NCI-H748 treated with DMSO at 0.1 percent for 48 hours (cell line): ENCODE measurements at places on chromosomes 4 and X.

DNA sequence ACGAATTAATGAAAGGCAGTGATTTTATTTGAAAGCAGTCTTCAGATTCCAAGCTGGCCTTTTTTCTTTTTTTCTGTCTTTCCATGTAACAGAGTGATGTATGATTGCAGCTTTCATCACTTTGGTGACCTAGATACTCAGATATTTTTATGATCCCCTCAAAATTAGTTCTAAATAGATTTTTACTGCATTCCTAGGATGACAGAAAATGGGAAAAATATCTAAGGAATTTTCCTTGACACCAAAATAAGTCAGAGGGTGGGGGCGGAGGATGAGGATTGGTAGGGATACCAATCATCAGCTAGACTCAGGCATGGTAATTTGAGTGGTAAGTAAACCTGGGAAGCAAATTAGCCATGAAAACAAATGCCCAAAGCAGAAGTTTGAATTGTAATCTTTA lies 11.9 kb upstream of the HMGB2 start:
- no peak for DNase-seq

GRCh38 chr4:73053974-73054480 lies 15.5 kb downstream of the COX18 start:
- no peak for DNase-seq

DNA sequence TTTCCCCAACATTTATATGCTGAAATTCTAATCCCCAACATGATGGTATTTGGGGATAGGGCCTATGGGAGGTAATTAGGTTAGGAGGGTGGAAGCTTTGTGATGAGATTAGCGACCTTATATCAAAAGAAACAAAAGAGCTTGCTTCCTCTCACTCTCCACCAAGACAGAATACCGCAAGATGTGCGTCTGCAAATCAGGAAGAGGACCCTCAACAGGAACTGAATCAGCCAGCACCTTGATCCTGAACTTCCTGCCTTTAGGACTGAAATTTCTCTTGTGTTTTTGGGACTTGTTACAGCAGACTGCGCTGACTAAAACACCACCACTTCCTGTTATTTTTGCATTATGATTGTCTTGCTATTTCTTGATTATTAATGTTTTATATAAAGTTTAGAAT lies 1889.4 kb downstream of the C4orf33 start:
- DNase-seq: no peak

GRCh38 chrX:124736553-124737270 lies 390.3 kb downstream of the SH2D1A start:
- DNase-seq: peak; percentile 70

GRCh38 chrX:132623942-132624341 lies 135.1 kb upstream of the MBNL3 start:
- no peak for DNase-seq

DNA sequence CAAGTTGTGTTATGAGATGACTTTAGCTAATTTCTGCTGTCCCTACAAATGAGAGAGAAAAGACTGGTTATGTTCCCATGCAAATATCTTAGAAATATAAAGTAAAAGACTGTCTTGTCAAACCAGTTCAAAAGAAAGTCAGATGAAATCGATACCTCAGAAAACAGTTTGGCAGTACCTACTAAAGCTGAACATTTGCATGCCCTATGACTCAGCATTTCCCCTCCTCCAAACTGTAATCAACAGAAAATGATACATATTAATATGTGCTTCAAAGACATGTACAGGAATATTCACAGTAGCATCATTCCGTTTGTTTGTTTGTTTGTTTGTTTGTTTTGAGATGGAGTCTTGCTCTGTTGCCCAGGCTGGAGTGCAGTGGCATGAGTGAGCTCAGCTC lies 90.3 kb downstream of the ARX start:
- DNase-seq: no peak

DNA sequence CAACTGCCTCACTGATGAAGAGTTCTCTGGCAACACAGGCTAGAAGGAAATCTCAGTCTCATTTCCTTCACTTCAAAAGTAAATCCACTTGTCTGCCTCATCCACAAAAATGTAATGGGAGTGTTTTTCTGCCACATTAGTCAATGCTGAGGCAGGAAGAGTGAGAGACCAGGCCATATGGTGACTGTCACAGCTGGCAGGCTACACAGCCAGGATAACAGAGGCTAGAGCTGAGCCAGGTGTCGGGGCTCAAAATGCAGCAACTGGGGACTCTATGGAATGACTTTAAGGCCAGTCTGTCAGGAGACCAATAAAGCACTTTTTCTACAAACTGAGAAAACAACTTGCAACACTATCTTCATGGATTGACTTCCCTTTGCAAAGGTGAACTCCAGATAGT lies 204.2 kb downstream of the GPC3 start:
- DNase-seq: no peak

DNA sequence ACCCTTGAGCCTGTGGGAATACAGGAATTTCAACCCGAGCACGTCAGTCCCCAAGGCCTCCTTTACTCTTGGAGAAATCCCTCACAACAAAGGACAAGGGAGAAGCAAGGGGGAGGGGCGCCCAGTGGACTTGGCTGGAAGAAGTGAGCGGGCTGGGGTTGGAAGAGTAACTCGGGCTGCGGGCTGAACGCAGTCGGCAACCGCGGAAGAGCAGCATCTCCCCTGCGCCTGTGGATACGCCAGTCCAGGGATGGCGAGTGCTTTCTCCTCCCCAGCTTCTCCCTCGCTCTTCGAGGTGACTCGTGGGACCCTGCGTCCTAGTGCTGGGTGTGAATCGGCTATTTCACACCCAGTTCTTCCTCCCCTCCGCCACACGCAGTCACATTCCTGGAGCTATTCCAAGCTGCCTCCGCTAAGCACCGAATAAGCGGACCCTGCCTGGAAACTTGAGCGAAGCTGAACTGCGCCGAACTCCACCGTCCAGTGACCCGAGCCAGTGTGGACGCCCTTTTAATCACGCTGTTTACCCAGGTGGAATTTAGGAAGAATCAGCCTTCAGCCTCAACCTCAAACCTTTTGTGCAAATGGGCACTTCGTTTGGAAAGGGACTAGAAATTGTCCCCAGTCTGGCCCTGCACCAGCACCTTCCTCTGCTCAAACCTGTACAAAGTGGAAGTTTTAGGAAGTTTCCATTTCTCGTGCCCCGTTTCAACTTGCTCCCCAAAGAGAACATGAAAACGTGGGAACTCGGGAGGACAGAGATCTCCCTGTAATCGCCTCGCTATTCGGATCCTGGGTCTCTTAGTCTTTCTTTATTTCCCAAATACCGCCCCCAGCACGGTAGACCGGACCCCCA lies 64.3 kb upstream of the WDR17 start:
- peak; percentile 56 for DNase-seq

DNA sequence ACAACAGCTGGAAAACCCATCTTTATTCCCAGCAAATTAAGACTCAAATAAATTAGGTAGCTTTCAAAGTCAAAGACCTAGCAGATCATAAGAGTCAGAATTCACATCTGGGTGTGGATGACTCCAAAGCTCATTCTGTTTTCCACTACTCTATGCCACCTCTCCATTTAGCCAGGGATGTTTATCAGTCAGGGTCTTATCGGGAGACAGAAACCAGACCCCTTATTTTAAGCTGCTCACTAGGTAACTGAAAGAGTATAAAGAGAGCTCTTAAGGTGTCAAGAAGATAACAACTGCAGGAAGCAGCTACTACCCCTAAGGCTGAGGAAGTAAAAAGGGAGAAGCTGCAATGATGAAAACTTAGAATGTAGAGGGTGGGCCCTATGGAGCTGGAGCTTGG lies 333.7 kb upstream of the KLF3 start:
- DNase-seq: no peak

DNA sequence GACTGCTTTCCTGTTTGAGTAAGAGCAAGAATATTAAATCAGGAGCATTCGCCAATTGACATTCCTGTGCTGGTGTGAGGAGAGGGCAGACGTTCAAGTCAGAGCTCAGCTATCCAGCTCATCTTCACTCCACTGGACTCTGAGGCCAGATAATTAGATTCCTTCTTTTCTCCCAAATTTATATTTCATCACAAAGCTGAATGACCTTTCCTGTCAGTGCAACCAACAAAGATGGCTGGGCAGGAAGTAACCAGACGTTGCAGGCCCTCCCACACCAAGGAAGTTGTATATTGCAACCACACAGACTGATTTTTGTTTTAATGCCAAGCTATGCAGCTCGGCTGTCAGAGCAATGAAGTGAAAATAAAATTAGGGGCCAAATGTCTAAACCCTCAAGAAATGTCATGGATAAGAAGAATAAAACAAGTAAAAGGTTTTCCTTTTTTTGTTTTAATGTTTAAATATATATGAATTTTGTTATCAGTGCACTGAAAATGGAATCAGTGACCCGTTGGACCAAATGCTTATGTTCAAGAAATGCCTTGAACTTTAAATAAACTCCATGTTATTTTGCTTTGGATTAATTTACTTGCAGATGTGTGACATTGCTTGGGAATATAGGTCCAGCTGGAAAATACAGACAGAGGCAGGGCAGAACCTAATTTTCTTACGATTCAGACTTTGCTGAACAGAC lies 578.9 kb upstream of the FAT1 start:
- no peak for DNase-seq

- DNase-seq: no peak
These were observed 179.0 kb downstream of the CEP135 start for GRCh38 chr4:56127716-56128115.

GRCh38 chr4:8836664-8837171 lies 34.9 kb downstream of the HMX1 start:
- DNase-seq: no peak

GRCh38 chr4:3249711-3250437 lies 915 bp downstream of the MSANTD1 start:
- DNase-seq: no peak

DNA sequence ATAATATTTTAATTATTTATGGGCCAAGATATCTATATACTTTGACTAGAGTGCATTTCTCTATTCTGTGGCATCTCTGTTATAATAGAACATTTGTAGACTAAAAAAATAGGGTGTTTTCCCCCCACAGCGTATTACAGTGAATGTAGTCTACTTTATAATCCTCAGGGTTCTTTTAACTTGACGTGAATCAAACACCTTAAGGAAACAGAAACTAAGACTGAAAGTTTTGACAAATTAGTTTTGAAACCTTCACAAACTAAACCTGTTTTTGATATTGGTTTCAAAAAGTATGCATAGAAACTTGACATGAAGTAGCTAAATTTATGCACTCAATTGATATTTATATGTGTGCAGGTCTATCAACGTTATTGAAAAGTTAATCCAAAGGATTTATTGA lies 1963.1 kb upstream of the TENM3 start:
- no peak for DNase-seq

DNA sequence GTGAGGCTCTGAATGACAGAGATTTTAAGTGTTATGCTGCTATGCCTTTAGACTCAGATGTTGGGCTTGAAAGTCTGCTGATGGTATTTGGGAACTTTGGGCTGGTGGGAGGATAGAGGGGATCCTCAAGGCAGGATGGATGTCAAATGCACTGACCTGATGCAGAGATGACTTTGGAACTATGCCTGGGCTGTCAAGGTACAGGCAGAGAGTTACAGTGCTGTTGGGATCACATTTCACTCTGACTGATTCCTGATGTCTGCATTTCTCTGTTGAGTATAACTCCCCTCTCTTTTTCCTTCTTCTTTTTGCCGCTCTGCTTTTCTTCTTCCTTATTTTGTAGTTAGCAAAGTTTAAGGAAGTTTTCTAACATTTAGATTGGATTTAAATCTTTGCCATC lies 271.8 kb upstream of the ARX start:
- DNase-seq: no peak

DNA sequence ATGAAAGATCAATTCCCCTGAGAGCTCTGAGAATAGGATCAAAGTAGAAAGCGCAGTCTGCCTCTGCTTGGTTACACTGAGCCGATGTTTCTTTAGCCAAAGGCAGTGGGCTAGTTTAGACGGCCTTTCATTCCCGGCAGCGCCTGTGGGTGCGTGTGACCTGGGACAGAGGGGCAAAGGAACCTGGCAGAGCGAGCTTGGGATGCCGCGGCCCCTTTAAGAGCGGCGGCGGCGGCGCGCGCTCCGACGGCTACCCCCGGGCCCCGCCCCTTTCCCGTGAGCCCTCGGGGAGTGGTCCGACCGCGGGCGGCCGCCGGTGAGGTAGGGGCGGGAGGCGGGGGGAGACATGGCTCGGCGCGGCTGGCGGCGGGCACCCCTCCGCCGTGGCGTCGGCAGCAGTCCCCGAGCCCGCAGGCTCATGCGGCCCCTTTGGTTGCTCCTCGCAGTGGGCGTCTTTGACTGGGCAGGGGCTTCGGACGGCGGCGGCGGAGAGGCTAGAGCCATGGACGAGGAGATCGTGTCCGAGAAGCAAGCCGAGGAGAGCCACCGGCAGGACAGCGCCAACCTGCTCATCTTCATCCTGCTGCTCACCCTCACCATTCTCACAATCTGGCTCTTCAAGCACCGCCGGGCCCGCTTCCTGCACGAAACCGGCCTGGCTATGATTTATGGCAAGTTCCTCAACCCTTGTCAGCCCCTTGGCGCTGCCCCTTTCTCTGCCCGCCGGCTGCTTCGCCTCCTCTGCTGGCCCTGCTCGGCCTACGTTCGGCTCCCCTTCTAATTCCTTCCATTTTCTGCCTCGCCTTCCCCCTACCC lies at the start of gene SLC9A6:
SLC9A6 (plus strand) TSS at position 279 of the 816 bp plus-strand sequence; CDS start at position 503, 224 bp downstream.
- peak; percentile 40 for DNase-seq

DNA sequence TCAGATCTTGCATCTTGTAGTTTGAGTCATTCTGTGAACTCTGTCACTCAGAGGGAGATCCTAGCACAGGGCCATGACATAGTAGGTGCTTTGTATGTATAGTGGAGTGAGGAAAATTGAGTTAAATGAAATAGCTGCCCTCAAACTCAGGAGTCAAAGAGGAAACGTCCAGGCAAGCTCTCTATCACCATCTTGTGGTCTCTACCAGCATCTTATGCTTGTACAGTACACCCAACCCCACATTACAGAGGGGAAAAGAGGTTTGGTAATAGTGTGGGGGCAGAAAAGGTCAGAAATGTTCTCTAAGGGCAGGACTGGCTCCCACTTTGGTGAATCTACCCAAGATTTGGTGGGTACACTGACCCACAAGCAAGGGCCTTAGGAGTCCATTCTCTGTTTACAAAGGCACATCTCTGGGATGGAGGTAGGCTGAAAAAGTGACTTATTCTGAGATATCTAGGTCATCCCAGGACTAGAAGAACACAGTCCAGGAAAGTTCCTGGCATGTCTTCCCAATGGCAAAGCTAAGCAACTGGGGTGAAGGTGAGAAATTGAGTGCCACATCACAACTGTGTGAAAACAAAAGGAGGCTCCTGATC lies 131.8 kb downstream of the OR13H1 start:
- peak; percentile 34 for DNase-seq
